A549 treated with RU486 at 1 μM for 4 hours (cell line): ENCODE measurements at places on chromosomes 3 and 15. TPM values are rescaled to one million over a fixed set of nuclear protein-coding genes. Genes with fewer than 3 reads are reported as not detected.

RLBP1 gene
- total RNA-seq = not detected in 5 replicates

CSTA gene
- 0.73 to 1.9 TPM (median 0.97 TPM) in 5 replicates for total RNA-seq

TM4SF18 gene
- total RNA-seq = 27.6 to 49.8 TPM (median 45.8 TPM) in 5 replicates

PP2D1 gene
- not detected in 5 replicates for total RNA-seq

HDGFL3 gene
- total RNA-seq = 51.2 to 81.8 TPM (median 55.6 TPM) in 5 replicates

SLC6A11 gene
- total RNA-seq = 0.07 to 0.08 TPM in 2 of 5 replicates, not detected in the others

WDR49 gene
- total RNA-seq = not detected in 5 replicates

DNAH1 gene
- total RNA-seq = 0.67 to 0.99 TPM (median 0.86 TPM) in 5 replicates

CFAP161 gene
- not detected in 5 replicates for total RNA-seq

CCR9 gene
- total RNA-seq = not detected in 5 replicates

RETNLB gene
- total RNA-seq = not detected in 5 replicates

AADACL2 gene
- not detected in 5 replicates for total RNA-seq

CXCR6 gene
- not detected in 5 replicates for total RNA-seq

OIP5 gene
- total RNA-seq = 10.5 to 16.8 TPM (median 14.2 TPM) in 5 replicates

KLHL6 gene
- not detected in 5 replicates for total RNA-seq

COL7A1 gene
- total RNA-seq = 122 to 212 TPM (median 173 TPM) in 5 replicates

EXD1 gene
- total RNA-seq = not detected in 5 replicates

RAB7A gene
- 165 to 211 TPM (median 184 TPM) in 5 replicates for total RNA-seq

TMEM108 gene
- not detected in 5 replicates for total RNA-seq

GP5 gene
- 0.03 TPM in 1 of 5 replicates, not detected in the others for total RNA-seq

PPIB gene
- total RNA-seq = 774 to 845 TPM (median 805 TPM) in 5 replicates

ILDR1 gene
- not detected in 5 replicates for total RNA-seq

ROPN1B gene
- total RNA-seq = not detected in 5 replicates

NDN gene
- 0.09 to 0.11 TPM in 2 of 5 replicates, not detected in the others for total RNA-seq
